ENCODE measurements at places on chromosomes 4 and X.

DNA sequence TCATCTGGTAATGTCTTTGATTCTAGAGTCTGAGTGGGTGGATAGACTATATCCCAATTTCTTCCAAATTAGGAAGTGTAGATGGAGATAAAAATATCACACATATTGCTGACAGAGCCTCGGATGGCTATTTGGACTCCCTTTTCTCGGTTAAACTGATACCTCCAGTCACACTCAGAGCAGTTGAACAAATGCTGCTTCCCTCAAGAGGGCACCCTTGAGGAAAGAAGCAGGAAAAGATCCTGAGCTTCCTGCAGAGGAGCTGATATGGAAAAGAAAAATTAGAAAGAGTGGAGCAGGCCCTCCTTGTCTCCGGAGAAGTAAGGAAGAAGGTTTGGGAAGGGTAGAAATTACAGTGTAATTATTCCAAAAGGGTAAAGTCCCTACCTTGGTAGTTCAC is 96.2 kb upstream of the CCSER1 start:
- DNase-seq: no peak

GRCh38 chrX:52990848-52991247 is 32.5 kb upstream of the FAM156A start:
- no peak for DNase-seq

DNA sequence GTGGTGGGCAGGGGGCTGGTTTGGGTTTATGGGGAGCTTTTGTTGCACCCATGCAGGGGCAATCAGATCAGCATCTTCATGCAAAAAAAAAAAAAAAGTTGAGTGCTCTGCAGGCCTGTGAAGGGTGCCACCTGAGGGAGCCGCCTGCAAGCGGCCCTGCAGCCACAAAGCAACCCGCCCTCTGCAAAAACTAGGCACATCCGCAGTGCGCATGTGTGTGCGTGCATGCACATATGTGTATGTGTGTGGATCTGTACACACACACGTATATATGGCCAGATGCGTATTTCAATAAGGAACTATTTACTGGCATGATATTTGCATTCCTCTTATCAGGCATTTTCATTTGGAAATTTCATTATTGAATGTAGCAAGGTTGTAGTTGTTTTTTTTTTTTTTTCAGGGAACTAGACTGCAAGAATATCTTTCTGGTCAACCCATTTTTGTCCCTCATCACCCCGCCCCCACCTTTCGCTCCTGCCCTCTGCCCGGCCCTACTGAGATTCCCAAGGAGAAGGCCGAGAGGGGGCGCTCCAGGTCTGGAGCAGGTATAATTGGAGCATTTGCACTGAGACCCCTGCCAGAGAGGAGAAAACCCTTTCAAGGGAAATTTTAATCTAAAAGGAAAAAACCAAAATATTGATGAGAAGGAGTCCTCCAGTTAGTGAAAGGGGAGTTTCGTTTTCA is 18.1 kb downstream of the CCNQ start:
- no peak for DNase-seq

DNA sequence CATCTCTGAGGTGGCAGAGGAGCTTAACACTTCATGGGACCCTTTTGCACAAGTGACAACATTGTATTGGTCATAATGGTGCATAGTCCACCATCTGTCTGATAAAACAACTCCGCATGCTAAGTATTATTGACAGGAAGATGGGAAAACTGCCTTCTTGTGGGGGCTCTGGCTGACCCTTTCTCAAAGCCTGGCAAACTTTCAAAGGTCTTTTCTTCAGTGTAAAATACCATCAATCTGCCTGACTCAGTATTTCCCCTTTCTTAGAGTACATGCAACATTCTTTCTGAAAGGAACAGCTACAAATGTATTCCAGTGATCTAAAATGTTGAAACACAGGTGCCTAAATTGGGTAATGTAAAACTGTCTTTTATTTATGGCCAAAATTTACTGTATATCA is 89.1 kb downstream of the NAA11 start:
- DNase-seq: no peak

DNA sequence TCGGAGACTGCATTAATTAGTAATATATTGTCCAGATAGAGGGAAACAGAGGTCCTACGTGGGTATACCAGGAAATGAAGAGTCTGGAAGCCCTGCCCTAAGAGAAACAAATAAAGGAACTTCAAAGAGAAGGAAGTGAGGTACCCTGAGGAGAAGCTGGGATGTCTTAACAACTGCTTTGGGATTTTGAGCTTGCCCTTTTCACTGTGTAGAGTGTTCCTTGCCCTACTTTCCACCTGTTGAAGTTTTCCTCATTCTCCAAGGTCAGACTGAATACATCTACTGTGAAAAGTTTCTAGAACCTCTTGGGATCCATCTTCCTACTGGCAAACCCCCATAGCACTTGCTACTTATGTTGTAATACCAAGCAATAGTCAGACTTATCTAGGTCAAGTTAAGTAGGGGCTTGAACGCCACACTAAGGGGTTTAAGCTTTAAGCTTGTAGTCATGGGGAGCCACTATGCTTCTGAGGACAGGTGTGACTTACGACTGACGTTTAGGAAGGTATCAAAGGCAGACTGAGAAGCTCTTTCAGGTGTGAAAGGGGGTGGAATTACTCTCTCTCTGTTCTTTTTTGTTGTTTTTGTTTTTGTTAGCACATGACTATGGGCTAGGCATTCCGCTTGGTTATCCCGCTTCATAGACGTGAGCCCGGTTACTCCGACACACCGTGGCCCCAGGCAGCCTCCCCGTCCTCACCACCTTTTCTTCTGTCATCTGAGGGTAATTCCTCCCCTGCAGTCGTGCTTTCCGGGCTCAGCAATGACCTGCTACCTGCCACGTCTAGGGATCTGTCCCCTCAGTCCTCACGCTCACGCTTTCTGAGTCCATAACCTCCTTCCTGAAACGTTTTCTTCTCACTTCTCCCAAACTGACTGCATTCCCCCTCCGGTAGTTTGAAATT is 959 bp upstream of the REST start:
- no peak for DNase-seq

DNA sequence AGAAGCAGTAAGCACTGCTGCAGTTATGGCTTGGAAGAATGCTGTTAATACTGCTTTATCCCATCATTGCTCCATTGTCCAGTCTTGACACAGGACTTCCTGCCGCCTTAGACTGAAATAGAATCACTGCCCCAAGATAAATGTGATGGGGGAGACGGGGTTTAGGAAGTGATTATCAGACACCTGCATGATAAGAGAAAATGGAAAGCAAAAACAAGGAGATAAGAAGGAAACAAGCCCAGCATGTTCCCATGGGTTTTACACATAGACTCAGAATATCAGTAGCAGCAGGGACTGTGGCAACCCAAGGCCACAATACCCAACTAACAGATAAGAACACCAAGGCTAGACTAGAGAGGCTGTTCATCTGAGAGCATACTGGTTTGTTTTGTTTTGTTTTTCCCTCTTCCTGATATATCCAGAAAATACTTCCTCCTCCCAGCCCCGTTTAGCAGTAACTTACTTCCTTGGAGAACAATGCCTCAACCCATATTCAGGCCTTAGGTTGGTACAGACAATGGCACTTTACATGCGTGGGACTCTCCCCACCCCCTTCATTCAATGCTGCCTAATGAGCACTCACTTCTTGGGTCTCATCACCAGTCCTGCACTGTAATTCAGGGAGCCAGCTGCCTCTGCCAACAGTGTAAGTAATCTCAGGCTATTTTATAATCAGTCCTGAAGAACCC is 232.6 kb downstream of the CBR4 start:
- no peak for DNase-seq
